ENCODE measurements at places on chromosomes 13 and 19. TPM values are rescaled to one million over a fixed set of nuclear protein-coding genes. Genes with fewer than 3 reads are reported as not detected.

- DNase-seq = peak; percentile 26
These were observed 2.4 kb downstream of the MARK4 start for GRCh38 chr19:45253396-45254027.

- no peak for DNase-seq
These were observed 659 bp upstream of the PAFAH1B3 start for GRCh38 chr19:42303101-42303464.

GRCh38 chr19:49631014-49631588 lies 8.8 kb downstream of the RRAS start:
- DNase-seq = peak; percentile 24

GRCh38 chr13:94414708-94415107 lies 64.8 kb downstream of the DCT start:
- no peak for DNase-seq

DNA sequence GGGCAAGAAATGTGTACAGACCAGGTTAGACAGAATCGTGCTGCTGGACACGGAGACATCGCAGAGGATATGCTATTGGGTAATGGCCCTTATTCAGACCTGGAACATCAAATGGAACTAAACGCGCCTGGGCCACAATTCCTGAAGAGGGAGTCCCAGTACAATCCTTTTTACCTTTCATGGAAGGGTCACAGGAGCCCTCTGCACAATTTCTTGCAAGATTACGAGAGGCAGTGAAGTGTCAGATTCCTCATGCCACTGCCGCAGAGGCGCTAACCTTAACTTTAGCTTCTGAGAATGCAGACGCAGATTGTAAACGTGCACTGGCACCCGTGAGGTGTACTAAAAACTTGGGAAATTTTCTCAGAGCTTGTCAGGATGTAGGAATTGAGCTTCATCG lies 18.1 kb downstream of the CLEC4M start:
- no peak for DNase-seq

TMEM238 gene
- total RNA-seq = 0.22 TPM

GRCh38 chr19:34475026-34475974 lies 6.3 kb upstream of the WTIP start:
- peak; percentile 61 for DNase-seq

CDX2 gene
- total RNA-seq = not detected

DNA sequence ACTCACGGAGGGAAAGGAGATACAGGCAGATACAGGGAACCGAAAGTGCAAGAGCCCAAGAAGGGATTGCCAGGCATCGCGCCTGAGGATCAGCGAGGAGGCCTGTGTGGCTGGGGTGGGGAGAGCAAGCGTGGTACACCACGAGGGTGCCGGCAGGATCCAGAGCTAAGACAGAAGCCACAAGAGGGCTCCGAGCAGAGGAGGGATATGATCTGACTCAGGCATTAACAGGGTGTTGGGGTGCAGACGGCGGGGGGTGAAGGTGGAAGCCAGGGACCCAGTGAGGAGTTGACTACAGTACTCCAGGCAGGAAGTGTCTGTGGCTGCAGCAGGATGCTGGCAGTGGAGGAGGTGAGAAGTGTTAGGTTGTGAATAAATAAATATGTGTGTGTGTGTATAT lies 5.4 kb upstream of the PPP1R37 start:
- DNase-seq = no peak

TEX26 gene
- total RNA-seq = not detected

DNA sequence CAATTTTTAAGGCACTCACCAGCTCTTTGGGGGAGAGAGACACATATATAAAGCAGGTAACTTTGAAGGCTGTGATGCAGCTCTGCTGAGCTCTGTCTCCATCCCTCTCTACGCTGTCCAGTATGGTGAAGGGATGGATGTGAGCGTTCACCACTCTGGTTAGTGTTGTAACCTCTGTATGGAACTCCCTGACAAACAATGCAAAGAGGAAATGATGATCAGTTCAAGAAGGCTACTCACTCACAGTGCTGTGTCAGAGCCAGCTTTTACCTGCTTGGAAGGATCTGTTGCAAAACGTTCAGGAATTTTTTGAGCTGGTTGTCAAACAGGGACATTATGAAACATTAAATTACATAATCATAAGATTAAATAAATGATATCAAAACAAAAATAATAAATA lies 90.8 kb upstream of the SLC10A2 start:
- no peak for DNase-seq

DNA sequence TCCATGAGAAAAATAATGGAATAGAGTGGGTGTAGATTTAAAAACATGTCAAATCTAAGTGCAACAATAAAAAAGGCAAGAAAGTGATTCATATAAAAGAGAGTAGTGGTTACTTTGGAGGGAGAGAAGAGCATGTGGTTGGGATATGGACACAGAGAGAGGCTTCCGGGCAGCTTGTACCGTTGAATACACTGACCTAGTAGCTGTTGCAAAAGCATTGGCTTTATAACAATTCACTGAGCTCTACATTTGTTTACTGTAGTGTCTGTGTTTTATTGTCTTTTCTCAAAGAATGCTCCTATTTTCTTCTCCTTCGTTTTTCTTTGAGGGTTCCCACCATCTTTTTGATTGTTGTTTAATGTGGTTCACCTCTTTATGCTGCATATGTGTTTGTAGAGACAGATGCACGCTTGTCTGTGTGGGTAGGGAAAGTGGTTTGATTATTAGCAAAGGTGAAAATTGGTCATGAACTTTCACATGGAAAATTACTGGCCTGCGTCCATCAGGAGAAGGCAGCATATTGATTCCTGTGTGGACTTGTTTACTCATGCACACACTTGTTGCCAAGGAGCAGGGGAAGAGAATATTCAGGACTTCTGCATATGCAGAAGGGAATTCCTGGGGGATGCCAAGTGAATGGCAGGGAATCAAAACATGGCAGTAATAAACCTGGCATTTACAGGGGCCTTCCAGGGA lies 29.9 kb upstream of the IRS2 start:
- no peak for DNase-seq

BCL3 gene
- total RNA-seq = 2.0 TPM

DNA sequence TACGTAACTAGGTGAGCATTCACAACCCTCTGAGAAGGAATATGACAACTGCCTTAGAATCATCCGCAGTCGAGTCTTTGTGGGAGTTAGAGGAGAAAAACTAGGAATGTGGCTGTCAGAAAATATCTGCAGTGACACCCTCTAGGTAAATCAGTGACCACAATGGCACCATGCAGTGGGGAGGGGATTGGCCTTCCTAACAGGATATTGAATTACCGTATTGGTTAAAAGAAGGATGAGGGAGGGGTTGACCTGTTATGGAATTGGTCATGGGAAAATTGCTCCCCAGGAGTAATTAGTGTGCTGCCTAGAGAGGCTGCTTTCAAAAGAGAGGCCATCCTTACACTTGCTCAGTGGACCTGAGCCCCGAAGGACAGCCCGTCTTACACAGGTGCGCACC lies 205.6 kb upstream of the SOX1 start:
- DNase-seq = no peak

- DNase-seq = peak; percentile 35
These were observed 1.2 kb upstream of the TRIM13 start for GRCh38 chr13:49995625-49996101.
